DMS 273 treated with DMSO at 0.1 percent for 48 hours (cell line): ENCODE measurements at places on chromosomes 2 and 18.

GRCh38 chr2:1979138-1979537 lies 234.8 kb upstream of the PXDN start:
- no peak for DNase-seq

DNA sequence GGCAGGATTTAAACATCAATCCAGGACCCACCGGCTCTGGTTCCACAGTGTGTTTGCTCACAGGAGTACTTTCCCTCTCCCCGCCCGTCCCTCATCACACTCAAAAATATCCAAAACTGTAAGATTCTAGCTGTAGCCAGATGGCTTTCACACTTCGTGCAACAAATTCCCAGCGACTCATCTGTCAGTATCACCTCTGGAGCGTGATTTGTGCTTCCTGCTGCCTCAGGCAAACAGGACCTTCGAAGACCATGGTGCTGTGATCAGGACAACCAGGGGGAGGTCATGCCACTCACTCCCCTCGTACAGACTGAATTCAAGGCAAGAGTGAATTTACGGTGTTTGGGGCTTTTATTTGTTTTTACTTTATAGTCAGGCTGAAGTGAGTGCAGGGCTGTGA lies 154.5 kb upstream of the PID1 start:
- no peak for DNase-seq

- DNase-seq = no peak
Observed at GRCh38 chr2:170991398-170992182, 62.5 kb downstream of the GORASP2 start.

DNA sequence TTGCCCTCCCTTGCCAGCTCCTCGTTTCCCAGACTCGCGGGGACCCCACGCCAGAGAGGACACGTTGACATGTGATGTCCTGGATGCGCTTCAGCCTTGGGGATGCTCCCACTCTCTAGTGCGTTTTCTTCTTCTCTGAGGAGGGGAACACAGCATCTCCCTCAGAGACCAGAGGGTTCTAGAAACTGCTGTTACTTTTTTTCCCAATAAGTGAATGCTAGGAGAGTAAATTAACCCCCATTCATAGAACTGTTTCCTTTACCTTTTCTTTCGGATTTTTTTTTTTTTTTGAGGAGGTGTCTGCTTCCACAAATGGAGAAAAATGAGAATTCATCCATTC lies 370 bp upstream of the EFEMP1 start:
- DNase-seq = no peak

GRCh38 chr2:71603311-71603811 lies 150.0 kb downstream of the DYSF start:
- no peak for DNase-seq

DNA sequence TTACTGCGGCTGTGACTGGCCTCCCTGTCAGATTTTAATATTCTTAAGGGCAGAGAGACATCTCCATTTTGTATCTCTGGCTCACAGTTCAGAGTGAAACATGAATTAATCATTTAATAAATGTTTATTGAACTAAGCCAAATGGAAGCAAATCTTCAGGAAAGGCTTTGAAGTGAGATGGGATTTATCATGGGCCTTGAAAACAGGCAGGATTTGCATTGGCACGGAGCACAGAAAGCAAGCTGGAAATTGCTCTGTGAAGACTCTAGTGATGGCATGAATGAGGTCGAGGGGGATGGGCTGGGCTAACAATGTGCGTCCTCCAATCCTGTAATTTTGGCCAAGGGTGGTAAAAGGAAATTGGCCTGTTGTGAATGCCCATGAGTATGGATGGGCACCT lies 369.8 kb upstream of the SOX11 start:
- DNase-seq = no peak

DNA sequence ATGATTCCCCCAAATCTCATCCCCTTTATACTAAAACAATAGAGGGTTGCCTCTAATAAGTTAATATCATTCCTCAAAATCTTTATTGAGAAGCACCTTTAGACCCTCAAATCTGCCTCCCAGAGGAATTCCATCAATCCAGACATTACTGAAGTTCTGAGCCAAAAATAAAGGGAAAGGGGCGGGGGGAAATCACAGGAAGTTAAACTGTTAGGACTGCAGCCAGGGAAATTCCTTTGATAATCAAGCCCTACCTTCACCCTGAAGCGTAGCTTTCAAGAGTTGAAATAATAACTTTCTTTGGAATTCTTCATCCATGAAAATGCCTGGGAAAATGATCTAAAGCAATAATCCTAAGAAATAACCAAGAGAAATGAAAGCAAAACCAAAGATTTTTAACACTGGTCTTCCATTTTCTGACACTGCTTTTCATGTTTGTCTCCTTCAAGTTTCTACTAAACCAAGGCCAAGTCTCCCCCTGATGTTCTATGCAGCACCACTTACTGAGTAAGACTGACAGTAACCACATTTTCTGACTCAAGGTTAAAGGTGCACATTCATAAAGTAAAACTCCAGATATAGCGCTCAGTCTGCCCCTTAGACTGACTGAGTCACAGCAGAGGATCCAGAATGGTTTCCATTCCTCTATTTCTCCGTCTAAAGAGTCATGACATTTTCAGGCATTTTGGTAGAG lies 78.2 kb downstream of the TCF4 start:
- no peak for DNase-seq

DNA sequence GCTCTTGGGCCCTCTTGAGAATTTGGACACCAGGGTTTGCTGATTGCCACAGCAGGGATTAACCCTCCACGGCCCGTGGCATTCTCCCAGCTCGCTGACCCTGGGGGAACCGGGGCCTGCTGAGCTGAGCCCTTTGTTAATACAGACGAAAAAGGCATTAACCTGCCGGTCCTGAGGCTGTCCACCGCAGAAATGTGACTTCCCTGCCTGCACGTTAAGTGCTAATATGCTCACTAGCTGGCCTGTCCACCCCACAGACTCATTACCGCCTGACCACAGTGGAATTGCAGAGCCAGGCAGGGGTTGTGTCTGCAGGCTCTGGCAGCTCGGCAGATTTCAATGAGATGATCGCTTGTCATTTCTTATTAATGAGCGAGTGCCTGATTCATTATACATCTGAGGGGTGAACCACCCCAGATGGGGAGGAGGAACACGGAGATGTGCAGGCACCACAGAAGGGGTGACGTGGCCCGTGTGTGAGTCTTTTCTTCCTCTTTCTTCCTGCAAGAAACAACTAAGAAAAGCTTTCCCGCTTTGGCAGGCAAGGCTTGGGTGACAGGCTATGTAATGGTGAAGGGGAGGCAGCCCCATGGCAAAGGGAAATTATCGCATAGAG lies 126.0 kb downstream of the GLI2 start:
- DNase-seq = no peak

DNA sequence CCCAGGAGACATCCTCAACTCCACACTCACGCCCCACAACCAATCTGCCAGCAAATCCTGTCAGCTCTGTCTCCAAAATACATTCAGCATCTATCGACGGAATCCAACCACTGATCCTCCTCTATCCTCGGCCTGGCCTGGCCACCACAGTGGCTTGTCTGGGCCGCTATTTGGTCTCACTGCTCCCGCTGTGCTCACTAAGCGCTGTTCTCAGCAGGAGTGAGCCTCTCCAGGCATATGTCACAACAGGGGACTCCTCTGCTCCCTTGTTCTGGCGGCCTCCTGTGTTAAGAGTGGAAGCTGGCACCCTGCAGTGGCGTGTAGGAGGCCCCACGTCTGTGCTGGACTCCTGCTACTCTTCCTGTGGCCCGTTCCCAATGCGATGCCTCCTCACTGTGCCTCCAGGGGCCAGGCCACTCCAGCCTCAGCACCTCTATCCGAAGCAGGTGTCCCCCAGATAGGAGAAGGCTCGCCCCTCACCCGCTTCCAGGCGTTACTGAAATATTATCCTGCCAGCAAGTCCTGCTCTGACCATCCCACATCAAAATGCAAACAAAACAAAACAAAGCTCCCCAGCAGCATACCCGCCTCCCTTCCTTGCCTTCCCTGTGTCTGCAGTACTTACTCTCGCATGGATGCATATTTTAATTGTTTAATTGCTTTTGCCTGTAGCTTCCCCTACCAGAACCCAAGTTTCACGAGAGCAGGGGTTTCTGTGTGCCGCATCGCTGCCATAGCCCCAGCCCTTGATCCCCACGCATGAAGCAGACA lies 39.9 kb downstream of the CENPO start:
- no peak for DNase-seq

- DNase-seq = no peak
Observed at GRCh38 chr2:225428360-225428759, 28.9 kb downstream of the NYAP2 start.

DNA sequence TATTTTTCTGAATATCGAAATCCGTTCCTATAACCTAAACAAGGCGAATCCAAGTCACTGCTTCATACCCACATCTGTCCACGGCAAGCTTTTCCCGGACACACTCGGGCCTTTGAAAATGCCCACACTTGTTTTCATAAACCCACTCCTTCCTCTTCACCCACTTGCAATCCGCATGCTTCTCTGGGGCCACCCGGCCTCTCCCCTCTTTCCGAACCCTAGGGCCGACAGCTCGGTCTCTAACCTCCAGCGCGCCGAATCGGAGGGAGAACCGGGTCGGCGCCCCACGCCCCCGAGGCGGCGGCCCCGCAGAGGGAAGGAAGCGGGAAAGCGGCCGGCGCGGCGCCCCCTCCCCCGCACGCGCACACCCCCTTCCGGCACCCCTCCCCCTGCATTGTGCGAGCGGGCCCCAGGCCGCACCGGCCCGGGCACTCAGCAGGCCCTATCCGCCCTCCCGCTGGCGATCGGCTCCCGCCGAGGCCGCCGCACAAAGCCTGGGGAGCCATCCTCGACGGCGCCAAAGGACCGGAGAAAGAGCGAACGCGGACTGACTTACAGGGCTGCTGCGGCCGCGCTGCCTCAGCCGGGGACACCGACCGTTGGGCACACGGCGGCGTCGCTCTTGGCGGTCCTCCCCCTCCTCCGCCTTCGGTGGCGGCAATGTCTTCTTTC lies 467 bp downstream of the PUM2 start:
- DNase-seq = no peak

GRCh38 chr2:230443541-230443940 lies 27.5 kb downstream of the SP100 start:
- DNase-seq = no peak

DNA sequence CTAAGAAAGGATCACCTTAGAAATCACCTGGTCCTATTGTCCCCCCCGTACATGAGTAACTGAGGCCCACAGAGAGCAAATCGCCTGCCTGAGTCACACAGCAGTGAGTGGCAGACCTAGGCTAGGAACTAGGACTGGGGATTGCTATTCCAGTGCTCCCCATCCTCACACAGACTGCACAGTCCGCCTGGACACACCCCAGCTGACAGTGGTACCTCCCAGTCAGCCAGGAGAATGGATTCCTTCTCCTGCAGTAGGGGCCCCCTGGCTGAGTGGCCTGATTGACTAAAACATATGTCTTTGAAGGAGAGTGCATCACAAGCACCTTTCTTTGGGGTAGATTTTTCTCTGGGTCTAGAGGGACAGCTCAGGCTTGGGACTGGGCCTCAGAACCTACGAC lies 32.4 kb upstream of the SLC35F6 start:
- DNase-seq = no peak

GRCh38 chr2:216504376-216504762 lies 5.7 kb downstream of the RPL37A start:
- no peak for DNase-seq

GRCh38 chr2:201730651-201731285 lies 32.3 kb upstream of the MPP4 start:
- DNase-seq = no peak

DNA sequence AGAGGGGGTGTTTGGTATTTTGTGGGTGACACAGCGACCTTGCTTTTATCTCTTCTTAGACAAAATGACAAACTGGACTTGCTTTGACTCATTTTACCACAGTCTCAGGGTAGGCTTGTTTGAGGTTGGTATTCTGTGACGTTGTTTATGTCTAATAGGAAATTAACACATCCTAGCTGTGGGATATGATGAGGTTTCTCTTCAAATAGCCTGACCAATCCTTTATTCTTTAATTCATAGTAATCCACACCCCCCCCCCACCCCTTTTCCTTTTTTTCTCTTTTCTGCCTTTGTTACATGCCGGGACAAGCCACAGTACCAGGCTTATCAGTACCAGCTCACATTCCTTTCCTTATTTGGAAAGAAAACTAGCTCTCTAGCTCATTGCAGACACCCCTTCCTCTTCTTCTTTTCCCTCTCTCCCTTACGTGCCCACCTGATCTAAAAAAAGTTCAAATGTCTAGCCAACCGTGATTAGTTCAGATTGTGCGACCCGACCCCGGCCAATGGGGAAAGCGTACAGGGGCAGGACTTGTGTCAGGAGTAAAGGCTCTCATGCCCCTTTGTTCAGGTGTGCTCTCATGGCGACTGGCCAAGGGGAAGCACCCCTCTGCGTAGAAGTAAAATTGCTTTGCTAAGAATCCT lies 52.2 kb upstream of the PTPRM start:
- no peak for DNase-seq

GRCh38 chr2:74372674-74373073 lies 7.4 kb downstream of the DCTN1 start:
- DNase-seq = no peak

DNA sequence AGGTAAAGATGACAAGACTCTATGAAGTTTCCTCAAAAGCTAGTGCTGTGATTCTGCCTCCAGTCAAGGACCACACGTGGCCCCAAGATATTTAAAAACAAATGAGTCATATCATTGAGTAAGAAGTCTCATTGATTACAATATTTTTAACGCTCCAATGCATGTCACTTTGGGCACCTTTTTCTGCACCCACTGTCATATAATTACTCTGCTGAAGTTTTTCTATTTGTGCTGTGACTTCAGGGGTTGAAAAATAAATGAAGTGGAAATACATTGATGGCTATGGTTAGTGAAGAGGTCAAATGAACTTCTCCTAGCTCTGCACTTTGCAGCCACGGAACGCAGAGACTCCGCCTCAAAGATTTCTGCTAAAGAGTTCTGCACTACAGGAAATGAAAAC lies 344.3 kb upstream of the KYNU start:
- no peak for DNase-seq

GRCh38 chr18:35807811-35808335 lies 164.6 kb upstream of the RMP24 start:
- no peak for DNase-seq

- no peak for DNase-seq
Observed at GRCh38 chr2:85160966-85161960, 28.1 kb downstream of the TCF7L1 start.

GRCh38 chr18:23585897-23586248 lies 433 bp downstream of the NPC1 start:
- no peak for DNase-seq

- DNase-seq = no peak
Observed at GRCh38 chr2:194104687-194105086, 1552.3 kb upstream of the SLC39A10 start.

- no peak for DNase-seq
Observed at GRCh38 chr2:86787736-86788135, 3.0 kb downstream of the CD8A start.

GRCh38 chr18:21963336-21963735 lies 206.1 kb upstream of the GATA6 start:
- no peak for DNase-seq
